GM13977 (cell line): ENCODE measurements at places on chromosomes 2 and 18.

DNA sequence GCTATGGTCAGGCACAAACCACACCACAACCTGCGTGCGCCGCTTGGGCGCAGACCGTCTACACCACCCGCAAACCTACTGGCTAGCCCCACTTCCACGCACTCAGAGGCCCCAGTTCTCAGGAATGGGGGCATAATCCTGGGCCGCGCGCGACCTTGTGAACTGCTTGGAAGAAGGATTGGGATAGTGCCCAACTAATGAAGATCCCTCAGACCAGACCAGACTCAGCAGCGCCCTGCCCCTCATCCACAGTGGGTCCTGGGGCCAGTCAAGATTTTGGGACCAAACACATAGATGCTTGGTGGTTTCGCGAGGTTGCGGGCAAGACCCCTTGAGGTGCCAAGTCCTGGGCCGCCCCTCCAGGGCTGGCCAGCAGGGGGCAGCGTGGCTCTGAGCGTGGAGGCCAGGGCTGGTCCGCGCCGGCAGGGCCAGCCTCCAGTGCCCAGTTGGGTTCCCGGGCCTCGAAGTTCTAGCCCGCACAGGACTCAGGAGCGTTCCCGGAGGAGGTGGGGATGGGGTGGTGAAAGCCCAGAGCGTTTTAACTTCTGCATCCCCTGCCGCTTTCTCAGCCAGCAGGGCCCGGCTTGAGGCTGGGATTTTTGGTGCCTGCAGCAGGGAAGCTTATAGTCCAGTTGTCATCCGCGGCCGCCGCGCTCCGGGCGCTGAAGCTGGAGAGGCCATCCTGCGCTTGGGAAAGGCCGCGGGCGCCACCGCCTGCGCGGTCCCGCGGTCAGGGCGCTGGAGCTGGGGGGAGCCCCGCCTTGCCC is 8.3 kb downstream of the OSR1 start:
- DNase-seq: peak; percentile 81

GRCh38 chr2:163697429-163697828 is 38.4 kb downstream of the FIGN start:
- no peak for DNase-seq

DNA sequence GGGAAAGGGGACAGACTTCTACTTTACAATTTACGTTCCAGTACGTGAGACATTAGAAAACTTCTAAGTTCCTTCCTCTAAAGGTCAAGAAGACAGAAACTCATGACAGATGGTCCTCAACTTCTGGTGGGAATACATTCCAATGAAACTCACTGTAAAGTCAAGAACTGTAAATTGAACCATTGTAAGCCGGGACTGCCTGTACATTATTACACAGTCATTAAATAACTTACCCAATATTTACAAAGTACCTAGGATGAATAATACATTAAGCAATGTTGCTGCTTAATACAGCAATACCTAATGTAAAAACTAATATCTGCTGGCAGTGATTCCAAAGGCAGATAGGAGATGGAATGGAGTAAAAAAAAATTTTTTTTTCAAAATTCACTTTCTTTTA is 51.9 kb downstream of the CDH2 start:
- DNase-seq: no peak

GRCh38 chr2:231000211-231000904 is 4.4 kb downstream of the SPATA3 start:
- no peak for DNase-seq

- no peak for DNase-seq
These were observed 84.3 kb downstream of the MGAT5 start for GRCh38 chr2:134338208-134338607.

- DNase-seq: no peak
These were observed 1801.1 kb upstream of the CELF4 start for GRCh38 chr18:39366656-39367055.
